C1 segment of cervical spinal cord (tissue), 14 donors: ENCODE measurements at places on chromosomes 6 and 20.

- DNase-seq, result no peak
Observed at GRCh38 chr20:1870323-1870722, 24.9 kb upstream of the SIRPA start.

- no peak for DNase-seq
Observed at GRCh38 chr20:2152317-2152716, 50.7 kb downstream of the STK35 start.

DNA sequence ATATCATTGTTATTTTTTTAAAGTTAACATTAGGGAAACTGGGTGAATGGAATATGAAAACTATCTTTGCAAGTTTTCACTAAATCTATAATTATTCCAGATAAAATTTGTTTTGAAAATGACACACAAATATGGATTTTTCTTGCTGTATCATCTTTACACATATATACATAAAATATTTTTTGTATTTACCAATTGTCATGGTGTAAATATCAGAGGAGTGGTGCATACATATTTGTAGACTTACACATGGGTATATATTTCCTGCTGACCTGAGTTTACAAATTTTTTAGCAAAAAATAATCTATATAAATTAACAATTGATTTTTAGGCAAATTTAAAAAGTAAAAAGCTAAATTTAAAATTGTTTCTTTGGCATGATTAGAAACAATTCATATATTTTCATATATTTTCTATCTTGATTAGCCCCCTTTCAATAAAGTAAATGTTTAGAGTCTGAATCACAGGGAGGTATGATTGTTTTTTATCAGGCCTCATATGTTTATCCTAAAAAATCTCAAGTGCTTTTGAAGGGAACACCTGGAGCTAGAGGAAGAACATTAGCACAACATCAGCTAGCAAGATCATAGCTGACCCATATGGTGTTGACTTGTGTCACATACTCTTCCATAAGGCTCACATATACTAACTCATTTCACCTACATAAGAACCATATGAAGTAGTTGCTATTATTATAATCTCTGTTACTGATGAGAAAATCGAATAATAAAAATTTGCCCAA, 671.8 kb upstream of the GJE1 start:
- no peak for DNase-seq

GRCh38 chr6:112269979-112270566, 15.7 kb upstream of the LAMA4 start:
- DNase-seq, result no peak

- no peak for DNase-seq
Observed at GRCh38 chr6:108165714-108166663, at the start of gene NR2E1. Gene NR2E1, plus strand, starts transcription at chr6:108166022. Its CDS starts 744 bp downstream, at chr6:108166766.

DNA sequence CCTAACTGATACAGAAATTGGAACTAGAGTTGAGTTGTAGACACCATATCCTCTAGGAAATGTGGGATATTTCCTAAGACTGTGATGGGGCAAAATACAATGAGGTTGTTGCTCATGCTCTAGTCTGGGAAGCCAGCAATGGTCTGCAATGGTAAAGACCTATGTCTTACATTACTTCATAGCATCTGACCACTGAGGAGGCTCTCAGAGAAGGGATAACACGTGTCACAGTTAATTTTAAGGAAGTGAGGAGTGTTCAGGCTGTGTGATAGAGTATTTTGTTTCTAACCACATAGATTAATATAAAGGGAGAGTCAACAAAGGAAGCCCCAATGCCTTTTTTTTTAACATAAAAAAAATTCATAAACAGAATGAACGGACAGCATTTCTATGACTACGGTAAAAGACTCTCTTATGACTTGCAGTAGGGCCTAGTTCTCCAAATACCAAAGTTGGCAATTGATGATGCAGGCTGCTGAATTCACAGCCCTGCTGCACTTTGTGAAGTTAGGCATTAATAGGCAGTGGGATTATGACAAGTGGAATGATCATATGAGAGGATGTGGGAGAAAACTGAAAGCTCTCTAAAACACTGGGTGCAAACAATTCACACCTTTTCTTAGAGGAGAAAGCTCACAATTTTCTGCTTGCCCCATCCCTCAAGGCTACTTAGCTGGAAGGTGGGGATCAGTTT, 13.7 kb downstream of the KCNS1 start:
- no peak for DNase-seq

- DNase-seq, result no peak
Observed at GRCh38 chr6:26577720-26578072, 19.1 kb upstream of the ABT1 start.

- DNase-seq, result no peak
Observed at GRCh38 chr6:90003069-90003795, 109.0 kb downstream of the GJA10 start.

DNA sequence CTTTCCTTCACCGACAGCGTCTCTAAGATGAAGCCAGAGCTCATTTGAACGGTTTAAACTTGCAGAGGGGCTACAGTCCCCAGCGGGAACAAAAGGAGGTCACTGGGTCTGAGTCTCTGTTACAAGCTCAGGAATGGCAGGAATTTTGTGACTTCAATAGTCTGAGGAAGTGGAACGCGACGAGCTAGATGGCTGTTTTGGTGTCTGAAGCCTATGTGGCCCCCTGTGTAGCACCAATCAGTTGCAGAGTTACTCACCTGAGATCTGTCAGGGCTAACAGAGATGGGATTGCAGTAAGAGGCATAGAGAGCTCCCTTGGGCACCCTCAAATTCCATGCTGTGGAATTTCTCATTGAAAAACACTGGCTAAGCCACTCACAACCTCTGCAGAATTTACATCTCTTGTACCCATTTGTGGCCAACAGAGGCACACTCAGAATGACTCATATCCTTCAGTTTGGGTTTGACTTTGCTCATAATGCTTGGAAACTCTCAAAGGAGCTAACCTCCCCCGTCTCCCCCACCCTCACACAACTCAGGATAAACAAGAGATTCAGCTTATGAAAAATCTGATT, 7.1 kb upstream of the TCP11 start:
- no peak for DNase-seq

DNA sequence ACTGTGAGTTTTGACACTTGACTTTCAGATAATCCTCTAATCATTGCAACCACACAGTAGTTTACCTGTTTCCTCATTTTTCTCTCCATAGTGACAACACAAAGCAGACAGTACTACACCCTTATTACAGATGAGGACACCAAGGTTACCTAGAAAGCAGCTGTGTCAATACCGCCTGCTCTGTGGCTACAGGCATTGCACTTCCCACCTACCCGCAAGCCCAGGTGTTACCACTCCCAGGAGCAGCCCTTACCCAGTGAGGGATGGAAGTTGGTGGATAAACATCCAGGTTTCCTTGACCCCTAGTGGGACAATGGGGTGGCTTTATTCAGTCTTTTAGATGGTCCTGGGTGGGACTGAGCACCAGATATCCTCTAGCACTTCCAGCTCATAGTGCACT, 503.6 kb downstream of the PTPRT start:
- DNase-seq, result no peak

- DNase-seq, result no peak
Observed at GRCh38 chr20:50799890-50800550, 5.2 kb downstream of the BCAS4 start.

GRCh38 chr20:63367446-63368055, 6.4 kb upstream of the CHRNA4 start:
- no peak for DNase-seq

DNA sequence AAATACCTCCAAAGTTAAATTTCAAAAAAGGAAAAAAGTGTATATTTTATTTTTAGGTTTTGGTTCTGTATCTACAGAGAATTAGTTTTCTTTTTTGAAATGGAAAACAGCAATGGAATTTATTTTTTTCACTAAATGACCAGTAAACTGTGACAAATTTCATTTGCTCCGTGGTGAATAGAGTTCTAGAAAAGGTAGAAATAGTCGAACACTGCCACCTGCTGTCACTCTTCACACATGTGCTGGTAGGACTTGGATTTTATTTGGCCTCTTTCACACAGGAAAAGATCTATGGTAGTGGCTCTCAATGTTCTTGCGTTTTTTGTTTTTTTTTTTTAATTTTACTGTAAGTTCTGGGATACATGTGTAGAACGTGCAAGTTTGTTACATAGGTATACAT, 312.5 kb downstream of the EYA4 start:
- DNase-seq, result no peak

DNA sequence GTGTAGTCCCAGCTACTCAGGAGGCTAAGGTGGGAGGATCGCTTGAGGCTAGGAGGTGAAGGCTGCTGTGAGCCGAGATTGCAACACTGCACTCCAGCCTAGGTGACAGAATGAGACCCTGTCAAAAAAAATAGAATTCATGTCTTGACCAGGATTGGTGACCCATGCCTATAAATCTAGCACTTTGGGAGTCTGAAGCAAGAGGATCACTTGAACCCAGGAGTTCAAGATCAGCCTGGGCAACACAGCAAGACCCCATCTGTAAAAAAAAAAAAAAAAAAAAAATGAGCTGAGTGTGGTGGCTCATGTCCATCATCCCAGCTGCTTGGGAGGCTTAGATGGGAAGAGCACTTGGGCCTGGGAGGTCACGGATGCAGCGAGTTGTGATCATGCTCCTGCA, 34.3 kb downstream of the GINM1 start:
- no peak for DNase-seq

DNA sequence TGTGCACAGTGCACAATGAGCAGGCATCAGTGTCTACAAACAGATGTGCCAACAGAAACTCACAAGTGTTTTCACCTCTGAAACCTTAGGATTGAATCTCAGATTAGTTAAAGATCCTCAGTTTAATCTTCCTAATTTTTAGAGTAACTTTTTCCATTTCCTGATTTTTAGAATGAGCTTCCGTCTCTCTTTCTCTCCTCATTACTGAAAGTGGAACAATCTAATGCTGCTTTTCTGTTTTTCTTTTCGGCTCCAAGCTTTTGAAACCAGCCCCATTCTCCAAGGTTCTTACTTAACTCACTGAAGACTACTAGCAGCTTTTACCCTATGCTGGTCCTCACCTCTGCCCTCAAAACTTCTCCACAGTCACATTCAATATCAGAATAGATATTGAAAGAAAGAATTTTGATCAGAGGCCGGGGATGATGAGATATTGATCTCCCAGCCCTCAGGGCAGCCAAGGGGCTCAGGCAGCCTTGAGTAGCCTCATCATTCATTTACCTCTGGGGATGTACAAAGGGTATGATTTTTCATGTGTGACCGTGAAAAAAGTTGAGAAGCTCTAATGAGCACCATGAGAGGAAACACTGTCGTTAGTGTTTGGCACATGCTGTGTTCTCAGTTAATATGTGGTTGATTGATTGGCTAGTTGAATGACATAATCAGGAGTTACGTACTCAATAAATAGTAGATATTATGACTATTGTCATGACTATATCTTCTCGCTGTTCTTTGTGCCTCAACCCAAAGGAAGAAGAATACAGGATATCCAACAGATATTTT, 11.9 kb upstream of the STK38 start:
- DNase-seq, result no peak

DNA sequence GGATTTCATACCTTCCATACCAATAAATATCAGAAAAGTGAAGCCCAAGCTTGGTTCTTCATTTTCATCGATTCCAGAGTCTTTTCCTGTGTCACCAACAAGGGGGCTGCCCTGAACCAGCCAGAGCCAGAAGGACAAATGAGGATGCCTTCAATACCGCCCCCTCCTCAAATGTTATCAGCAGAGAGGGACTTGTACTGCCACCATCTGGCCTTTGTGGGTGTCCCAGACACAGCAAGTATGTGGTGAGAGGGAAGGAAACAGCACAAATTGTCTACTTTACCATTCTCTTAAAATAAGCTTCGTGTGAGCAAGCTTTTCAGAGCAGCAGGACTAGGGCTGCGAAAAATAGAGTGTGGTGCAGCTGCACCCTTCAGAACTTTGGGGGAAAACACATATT, 165.3 kb downstream of the SOBP start:
- DNase-seq, result no peak

GRCh38 chr6:162856885-162857284, 129.1 kb downstream of the PACRG start:
- DNase-seq, result peak; percentile 65

- no peak for DNase-seq
Observed at GRCh38 chr6:16174416-16175078, 45.7 kb downstream of the MYLIP start.

- no peak for DNase-seq
Observed at GRCh38 chr6:31609519-31610406, 5.3 kb upstream of the AIF1 start.

DNA sequence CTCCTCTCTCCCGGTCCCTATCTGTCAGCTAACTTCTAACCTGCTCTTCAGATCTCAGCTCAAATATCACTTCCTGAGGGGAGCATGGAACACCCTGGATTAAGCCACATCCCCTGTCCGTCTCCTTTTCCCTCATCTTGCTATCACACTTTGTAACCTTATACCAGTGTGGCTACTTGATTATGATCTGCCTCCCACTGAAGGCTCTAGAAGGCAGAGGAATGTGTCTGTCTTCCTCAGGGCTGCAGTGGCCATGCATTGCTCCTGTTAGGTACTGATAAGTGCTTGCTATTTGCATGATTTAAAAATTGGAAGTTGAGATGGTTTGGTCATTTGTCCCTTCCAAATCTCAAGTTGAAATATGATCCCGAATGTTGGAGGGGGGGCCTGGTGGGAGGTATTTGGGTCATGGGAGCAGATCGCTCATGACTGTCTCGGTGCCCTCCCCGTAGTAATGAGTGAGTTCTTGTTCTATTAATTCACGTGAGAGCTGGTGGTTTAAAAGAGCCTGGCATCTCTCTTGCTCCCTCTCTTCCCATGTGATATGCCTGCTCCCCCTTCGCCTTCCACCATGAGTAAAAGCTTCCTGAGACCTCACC, 71.4 kb downstream of the PLCB4 start:
- no peak for DNase-seq

GRCh38 chr6:40298207-40298606, 289.0 kb downstream of the LRFN2 start:
- DNase-seq, result no peak

- DNase-seq, result no peak
Observed at GRCh38 chr6:21359926-21360325, 233.6 kb upstream of the SOX4 start.

DNA sequence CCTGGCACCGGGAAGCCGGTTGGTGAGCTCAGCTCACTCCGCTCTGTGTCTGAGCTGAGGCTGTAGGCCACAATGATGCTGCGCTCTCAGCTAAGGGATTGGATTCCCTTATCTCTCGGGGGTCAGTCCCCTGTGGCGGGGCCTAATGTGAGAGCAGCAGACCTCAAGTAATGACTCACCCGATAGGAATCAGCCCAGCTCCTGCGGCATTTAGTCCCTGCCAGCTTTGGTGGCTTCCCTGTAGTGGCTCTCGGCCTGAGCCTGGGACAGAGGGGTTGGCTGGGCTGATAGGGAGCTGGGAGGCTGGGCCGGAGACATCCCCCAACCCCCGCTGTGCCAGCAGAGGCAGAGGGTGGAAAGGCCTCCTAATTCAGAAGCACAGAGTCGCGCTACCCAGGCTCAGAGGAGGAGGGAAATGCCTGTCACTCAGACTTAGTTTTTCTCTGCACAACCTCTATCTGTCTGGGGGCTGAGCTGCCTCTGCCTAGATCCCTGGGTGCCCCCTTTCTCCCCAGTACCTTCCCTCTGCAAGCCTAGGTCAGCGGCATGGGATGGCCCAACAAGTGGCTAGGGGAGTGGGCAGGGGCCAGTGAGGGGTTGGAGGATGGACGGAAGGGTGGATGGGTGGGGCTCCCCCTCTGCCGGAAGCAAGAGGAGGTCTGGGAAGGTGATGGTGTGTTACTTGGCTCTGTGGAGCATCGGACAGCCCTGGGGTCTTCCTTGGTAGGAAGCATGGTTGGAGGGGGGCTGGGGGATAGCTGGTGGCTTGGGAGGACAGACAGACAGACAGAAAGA, 92.2 kb downstream of the CDH22 start:
- DNase-seq, result no peak
